NCI-H1436 treated with DMSO at 0.1 percent for 48 hours (cell line): ENCODE measurements at places on chromosomes 1 and 21.

GRCh38 chr1:13590486-13590885 lies 6.9 kb downstream of the PDPN start:
- DNase-seq, result no peak

DNA sequence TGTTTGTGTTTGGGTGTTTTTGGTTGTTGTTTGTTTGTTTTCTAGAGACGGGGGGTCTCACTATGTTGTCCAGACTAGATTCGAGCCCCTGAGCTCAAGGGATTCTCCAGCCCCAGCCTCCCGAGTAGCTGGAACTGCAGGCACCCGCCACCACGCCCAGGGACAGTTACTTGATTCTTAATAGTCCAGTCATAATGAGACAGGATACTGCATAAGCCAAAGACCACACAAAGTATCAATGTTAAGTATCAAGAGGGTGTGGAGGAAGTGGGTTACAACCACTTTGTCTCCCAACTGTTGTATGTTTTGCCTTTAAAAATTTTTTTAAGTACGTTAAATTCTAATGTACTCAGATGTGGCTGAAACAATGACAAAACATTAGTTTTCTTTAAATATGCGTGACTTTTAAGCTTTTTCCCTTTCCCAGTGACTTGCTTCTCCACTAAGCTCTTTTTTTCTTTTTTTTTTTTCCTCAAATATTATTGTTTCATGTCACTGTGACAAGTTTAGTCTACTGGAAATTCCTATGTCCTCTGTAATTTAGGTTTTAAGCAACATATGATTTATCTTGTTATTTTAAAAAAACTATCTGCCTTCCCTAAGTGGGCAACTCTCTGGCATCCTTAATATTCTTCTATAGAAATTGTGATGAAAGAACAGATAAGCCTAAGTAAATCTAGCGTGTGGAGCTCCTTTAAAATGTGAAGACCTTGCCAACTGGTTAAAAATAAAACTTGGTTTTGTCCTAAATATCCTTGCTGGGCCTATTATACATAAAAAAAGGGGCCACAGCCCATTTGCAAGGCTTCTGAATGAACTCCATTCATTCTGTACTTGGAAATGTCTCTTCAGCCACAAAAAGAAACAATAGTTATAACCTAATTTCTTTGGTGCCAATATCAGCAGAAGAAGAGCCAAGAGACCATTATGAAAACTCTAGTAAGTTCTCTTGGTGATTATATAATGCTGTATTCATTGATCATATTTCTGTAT lies 56.2 kb upstream of the DPH5 start:
- no peak for DNase-seq

GRCh38 chr1:155078469-155079209 lies at the start of gene EFNA3:
Gene EFNA3, plus strand, starts transcription at chr1:155078837. Its CDS starts 105 bp downstream, at chr1:155078942.
- DNase-seq, result no peak

DNA sequence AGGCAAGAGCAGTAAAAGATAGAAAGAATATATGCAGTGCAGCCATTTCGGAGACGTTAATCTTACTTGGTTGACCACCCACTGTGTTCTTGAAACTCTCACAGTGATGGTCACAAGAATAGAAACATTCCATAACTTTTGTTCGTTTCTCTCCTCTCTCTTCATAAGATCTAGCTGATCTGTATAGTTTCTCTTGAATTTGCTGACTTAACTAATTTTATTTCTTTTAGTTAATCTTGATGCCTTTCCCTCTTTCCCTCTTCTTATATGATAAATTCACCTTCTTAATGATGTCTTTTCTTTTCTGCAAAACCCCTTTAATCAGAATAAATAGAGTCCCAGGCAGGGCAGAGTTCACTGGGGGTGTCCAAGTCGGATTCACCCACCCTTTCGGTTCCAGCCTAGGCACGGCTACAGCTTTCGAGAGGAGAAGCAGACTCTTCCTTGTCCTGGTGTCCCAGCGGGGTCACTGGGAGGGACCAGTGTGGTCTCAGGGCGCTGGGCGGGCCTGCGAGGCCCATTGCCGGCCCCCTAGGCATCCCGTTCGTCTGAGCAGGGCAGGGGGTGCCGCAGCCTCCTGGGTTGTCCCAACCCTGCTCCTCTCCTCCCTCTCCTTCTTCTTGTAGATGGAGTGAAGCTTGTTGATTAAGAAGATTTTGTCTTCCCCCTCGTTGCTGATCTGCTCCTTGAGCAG lies 39.8 kb downstream of the ZNF691 start:
- DNase-seq, result no peak

- no peak for DNase-seq
These were observed 112.7 kb downstream of the FGGY start for GRCh38 chr1:59409549-59409948.

- DNase-seq, result no peak
These were observed 207.4 kb downstream of the RRAGC start for GRCh38 chr1:38652217-38652616.

GRCh38 chr1:159919236-159919865 lies 6.0 kb downstream of the TAGLN2 start:
- no peak for DNase-seq

- DNase-seq, result no peak
These were observed 182.0 kb downstream of the PLA2G4A start for GRCh38 chr1:187010571-187011309.

- DNase-seq, result no peak
These were observed 232.0 kb upstream of the PLXNA2 start for GRCh38 chr1:208475951-208476845.

- DNase-seq, result no peak
These were observed 5.4 kb downstream of the CD2 start for GRCh38 chr1:116759636-116760035.

GRCh38 chr1:32622806-32623681 lies 27.3 kb downstream of the ZBTB8OS start:
- no peak for DNase-seq

DNA sequence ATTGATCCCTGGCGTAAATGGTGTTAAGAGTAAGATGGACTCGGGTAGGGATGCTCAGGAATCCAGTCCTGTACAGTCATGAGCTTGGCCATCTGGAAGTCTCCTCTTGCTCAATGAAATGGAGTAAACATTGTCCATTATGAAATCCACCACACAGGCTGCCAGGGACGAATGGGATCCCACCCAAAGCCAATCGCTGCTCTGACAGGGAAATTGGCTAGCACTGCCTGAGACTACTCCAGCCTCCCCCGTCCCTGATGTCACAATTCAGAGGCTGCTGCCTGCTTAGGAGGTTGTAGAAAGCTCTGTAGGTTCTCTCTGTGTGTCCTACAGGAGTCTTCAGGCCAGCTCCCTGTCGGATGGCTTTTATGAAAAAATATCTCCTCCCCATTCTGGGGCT lies at the start of gene HSD11B1:
HSD11B1 (plus strand) TSS at position 263 of the 400 bp plus-strand sequence; CDS start at position 360, 97 bp downstream.
- DNase-seq, result no peak

- no peak for DNase-seq
These were observed 234.6 kb upstream of the LYPLAL1 start for GRCh38 chr1:218939095-218939494.

- DNase-seq, result no peak
These were observed 151.7 kb downstream of the ZC3H11B start for GRCh38 chr1:219460896-219461815.

DNA sequence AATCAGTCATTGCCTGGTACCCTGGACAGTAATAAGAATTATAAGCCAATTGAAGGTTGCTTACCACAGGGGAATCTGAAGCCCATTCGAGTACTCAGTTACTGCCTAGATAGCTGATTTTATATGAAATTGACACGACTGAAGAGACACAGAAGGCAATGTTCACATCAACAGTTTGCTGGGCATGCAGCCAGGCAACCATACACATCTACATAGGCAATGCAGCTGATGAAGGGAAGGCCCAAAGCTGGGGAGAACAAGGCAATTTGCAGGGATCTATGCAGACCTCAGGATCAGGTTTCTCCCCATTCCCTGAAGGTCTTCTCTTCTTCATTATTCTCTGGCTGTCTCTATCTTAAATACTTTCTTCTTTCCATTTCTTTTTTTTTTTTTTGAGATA lies 448.7 kb downstream of the PTBP2 start:
- no peak for DNase-seq

DNA sequence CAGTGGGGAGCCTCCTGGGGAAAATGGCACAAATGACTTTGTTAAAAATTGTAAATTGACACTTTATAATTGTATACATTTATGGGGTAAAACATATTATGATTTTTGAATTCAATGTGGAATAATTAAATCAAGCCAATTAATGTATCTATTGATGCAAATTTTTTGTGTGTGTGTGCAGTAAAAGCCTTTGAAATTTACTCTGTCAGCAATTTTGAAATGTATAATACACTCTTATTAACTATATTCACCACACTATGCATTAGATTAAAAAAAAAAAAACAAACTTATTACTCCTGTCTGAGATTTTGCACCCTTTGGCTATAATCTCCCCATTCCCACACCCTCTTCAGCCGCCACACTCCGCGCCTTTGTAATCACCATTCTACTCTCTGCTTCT lies 119.2 kb downstream of the S1PR1 start:
- DNase-seq, result no peak

- DNase-seq, result no peak
These were observed 5.1 kb downstream of the KCNJ15 start for GRCh38 chr21:38261851-38262250.

DNA sequence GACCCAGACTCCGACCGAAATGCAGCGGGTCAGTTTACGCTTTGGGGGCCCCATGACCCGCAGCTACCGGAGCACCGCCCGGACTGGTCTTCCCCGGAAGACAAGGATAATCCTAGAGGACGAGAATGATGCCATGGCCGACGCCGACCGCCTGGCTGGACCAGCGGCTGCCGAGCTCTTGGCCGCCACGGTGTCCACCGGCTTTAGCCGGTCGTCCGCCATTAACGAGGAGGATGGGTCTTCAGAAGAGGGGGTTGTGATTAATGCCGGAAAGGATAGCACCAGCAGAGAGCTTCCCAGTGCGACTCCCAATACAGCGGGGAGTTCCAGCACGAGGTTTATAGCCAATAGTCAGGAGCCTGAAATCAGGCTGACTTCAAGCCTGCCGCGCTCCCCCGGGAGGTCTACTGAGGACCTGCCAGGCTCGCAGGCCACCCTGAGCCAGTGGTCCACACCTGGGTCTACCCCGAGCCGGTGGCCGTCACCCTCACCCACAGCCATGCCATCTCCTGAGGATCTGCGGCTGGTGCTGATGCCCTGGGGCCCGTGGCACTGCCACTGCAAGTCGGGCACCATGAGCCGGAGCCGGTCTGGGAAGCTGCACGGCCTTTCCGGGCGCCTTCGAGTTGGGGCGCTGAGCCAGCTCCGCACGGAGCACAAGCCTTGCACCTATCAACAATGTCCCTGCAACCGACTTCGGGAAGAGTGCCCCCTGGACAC lies 534 bp downstream of the C1orf56 start:
- DNase-seq, result no peak

- no peak for DNase-seq
These were observed 24.8 kb upstream of the CLDN8 start for GRCh38 chr21:30240661-30241060.

DNA sequence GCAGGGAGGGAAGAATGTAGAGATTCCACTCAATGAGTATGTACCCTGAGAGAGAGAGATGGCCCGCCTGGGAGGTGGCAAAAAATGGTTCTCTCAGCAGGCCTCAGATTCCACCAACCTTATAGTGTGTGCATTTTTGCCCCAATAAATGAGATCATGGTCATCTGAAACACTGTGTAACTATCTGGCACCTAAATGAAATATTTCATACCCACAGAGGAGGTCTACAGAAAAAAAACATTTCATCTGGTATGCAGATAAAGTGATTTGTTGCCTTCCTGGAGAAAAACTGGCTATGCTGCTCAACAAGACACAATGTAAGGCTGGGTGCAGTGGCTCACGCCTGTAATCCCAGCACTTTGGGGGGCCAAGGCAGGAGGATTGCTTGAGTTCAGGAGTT lies 4.9 kb downstream of the TMCO2 start:
- no peak for DNase-seq

GRCh38 chr1:154970631-154971340 lies at the start of gene SHC1:
Gene SHC1, minus strand, starts transcription at chr1:154970747. Its CDS starts 221 bp downstream, at chr1:154970526.
- DNase-seq, result no peak

DNA sequence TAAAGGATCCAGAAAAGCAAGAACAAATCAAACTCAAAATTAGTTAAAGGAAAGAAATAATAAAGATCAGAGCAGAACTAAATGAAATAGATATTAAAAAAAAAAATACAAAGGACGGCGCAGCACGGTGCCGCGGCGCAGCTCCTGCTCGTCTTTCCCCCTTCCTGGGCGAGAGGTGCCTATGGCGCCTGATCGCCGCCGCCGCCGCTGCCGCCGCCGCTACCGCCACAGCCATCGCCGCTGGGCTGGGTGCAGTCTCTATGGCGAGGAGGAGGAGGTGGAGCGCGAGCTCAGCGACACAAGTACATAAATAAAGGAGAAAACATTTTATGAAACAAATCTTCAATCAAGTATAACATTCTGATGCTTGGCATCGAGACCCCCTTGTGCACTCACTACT lies 77.6 kb upstream of the VANGL1 start:
- no peak for DNase-seq

DNA sequence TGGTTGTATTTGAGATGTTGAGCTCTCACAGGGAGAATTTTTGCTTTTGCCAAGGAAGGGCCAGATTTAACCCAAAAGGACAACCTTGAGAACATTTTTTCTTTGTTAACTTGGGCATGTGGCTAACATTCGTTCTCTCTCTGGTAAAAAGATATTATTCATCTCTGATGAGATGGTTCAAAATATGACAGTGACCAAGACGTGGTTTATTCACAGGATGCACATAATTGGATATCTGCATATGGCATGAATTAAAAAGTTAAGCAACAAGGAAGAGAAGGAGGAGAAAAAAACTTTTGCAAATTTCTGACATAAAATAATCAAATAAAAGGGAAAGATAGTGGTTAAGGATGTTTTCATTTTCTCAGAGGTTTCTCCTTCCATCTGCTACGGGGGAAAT lies 43.1 kb upstream of the BCL10 start:
- no peak for DNase-seq

GRCh38 chr1:20078171-20078651 lies 8.2 kb downstream of the PLA2G5 start:
- DNase-seq, result no peak
